ENCODE measurements at places on chromosomes 1 and 21.

GRCh38 chr21:32100423-32100822 lies 178.4 kb downstream of the MIS18A start:
- DNase-seq, result no peak

GRCh38 chr1:168235548-168235885 lies 9.7 kb downstream of the SFT2D2 start:
- no peak for DNase-seq

DNA sequence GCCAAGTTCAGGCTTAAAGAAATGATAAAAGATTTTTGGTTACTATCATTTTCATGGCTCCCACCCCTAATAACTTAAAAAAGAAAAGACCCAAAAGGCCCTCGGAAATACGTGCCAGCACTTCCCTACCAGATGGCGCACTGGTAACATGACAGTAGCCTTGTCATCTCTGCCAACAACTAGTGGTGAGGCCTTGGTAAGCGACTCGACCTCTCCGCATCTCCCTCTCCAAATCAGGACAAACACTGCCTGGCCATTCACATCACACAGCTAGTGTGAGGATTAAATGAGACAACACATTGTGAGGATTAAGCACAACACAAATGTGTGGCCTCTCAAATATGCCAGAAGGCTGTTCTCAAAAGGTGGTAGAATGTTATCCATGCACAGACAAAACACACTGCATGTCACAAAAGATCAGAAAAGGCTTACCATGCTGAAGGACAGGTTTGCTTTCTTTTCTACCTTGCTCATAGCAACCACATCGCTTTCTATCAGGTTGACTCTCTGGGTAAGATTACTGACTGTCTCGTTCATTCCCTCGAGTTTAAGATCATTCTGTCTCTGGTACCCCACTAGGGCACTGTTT lies 16.4 kb downstream of the TEX38 start:
- no peak for DNase-seq

GRCh38 chr1:96991261-96991660 lies 269.7 kb downstream of the PTBP2 start:
- no peak for DNase-seq

DNA sequence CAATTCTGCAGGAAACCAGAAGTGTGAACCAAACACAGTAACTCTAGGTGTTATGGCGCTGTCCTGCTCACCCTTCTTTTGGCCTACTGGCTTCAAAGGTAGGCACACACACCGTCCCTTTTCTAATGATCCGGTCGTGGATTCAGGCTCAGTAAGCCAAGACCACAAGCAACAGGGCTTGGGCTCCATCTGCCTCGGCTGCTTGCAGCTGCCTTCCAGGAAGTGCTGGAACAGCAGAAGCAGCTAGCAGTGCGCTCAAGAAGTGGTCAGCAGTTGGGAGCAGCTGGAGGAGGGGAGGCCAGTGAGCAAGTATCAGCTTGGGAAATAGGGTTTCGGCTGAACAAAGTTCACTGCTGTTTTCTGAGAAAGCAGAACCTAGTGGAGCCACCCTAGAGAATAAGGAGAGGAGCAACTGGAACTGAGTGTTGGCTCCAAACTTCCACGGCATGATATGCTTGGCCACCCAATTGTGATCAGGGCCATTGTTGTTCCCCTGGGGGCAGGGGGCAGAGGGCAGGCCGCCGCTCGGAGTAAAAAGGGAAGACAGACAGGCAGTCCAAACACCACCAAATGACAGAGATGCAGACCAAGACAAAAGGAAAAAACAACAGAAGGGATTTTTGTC lies 173.4 kb downstream of the TOMM20 start:
- DNase-seq, result no peak

DNA sequence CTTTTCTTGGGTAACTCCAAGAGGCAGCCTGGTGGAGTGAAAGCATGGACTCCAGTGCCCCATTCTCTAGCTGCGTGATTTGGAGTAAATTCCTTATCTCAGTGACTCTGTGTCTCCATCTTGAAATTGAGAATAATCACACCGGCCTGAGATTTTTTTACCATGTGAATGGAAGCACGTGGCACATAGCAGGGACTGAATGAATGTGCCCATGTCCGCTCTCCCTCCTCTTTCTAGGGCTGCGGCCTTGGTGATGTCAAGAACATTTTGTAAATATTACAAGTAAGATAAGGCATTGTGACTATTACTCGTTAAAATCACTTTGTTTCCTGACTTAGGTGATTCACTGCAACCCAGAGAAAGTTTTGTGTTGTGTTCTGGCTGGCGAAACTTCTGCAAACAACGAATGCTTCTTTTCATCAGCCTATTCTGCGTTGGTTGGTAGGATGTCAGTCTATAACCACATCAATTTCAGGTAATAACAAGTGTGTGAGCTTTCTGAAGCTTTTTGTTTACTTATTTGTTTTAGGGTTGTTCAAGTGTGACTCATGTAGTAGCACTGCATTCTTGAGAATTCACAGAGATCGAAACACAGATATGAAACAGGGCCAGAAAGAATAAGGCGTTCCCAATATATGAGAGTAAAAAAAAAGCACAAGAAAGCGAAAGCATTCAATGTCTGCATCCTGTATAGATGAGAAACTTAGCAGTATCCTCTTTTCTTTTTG lies 135.7 kb upstream of the SLC45A1 start:
- no peak for DNase-seq

DNA sequence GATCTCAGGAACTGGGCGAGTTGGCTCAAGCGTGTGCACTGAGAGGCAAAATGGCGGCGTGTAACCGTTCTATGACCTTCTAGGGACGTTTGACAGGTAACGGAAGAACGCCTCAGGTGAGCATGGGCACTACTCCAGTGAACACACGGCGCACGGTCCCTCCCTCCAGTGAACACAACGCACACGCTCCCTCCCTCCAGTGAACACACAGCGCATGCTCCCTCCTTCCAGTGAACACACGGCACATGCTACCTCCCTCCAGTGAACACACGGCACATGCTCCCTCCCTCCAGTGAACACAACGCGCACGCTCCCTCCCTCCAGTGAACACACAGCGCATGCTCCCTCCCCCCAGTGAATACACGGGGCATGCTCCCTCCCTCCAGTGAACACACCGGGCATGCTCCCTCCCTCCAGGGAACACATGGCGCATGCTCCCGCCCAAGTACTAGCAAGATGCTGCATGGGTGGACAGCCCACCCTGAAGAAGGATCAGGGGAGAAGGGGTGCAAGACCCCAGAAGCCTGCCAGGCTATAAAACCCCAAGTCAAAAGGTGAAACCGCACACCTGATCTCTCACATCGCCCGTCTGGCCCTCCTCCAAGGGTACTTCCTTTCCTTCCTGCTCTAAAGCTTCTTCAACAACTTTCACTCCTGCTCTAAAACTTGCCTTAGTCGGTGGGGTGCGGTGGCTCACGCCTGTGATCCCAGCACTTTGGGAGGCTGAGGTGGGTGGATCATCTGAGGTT lies 3.5 kb downstream of the C1orf159 start:
- no peak for DNase-seq

DNA sequence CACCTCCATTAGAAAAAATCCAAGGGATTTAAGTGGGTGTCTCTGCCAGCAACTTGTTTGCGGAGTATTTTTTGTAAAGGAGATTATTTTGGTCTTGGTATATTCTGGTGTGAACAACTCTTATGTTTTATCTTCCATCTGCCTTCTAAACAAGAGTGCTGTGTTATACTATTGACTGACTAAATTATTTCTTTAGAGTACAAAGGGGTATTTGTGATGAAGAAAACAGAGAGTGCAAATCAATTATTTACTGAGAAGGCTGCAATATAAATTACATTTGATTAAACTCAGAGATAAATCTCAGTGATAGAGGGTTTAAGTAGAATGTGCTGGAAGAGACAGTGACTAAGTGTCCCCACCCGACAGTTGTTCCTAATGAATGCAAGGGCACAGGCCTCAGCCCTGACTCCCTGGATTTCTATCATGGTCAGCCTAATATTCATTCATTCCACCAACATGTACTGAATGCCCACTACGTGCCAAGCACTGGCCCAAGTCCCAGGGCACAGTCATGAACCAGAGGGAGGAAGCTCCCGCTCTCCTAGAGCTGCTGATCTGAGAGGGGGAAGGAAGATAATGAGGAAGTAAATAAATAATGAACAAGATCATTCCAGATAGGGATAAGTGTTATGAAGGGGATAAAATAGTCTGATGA lies 196.9 kb upstream of the C8B start:
- DNase-seq, result no peak

DNA sequence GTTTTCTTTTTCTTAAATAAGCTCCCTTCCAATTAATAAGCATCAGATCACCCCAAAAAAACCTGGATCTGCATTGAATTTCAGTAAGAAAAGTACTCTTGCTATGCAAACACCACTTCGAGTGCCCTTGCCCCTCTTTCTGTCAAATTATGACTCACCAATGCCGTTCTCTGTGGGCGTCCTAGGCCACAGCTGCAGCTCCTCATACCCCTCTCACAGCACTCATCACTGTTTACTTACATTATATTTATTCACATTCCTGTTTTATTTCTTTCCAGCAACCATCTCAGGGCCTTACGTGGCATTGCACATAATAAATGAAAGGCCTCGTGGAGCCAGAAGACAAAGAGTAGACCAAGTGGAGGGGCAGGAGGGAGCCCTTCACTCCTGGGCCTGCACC lies 99.1 kb upstream of the CTTNBP2NL start:
- DNase-seq, result no peak

DNA sequence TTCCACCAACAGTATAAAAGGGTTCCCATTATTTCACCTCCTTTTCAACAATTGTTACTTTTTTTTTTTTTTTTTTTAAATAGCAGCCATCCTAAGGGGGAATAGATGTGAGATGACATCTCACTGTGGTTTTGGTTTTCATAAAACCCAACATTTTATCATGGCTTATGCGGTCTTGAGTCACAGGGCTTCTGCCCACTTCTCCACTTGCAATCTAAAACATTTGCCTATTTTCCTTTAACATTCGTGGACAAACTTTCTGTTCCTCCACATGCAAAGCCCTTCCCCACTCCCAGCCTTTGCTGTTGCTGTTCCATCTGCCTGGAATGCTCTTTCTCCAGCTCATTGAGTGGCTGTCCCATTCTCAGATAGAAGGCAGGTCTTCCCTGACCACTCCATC lies 239.7 kb upstream of the KCNK2 start:
- DNase-seq, result no peak

DNA sequence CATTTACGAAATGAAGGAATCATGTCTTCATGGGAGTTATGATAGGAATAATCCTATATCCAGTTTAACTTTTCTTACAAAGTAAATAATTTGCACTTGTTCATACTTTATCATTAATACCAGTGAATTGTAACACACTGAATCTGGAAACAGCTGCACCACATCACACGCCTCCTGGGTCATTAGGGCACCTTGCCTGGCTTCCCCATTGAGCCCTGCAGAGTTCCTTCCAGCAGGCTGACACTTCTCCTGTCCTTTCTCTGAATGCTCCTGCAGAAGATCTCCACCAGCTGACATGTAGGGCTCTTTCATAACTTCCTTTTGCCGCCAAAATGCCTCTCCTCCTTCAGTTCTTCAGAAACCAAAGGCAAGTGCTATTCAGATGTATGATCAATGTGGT lies 201.1 kb downstream of the DAB1 start:
- DNase-seq, result no peak

DNA sequence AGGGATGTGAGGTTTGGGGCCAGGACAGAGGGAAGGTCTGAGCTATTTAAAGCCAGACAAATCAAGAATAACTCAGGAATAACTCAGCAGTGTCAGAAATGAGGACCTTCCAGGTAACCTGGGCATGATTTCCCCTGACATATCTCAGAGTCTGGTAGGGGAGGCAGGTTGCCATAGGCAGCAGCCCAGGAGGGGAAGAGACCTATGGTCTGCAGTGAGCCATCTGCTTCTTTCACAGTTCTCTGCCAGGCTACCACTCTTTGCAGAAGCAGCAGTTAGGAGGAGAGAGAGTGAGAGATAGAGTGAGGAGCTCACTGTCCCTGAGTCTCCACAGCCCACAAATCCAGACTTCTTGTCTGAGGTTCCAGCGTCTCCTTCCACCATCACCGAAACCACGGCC lies 6.3 kb upstream of the VSIG8 start:
- no peak for DNase-seq

GRCh38 chr1:57327336-57327735 lies 96.5 kb downstream of the DAB1 start:
- DNase-seq, result no peak

DNA sequence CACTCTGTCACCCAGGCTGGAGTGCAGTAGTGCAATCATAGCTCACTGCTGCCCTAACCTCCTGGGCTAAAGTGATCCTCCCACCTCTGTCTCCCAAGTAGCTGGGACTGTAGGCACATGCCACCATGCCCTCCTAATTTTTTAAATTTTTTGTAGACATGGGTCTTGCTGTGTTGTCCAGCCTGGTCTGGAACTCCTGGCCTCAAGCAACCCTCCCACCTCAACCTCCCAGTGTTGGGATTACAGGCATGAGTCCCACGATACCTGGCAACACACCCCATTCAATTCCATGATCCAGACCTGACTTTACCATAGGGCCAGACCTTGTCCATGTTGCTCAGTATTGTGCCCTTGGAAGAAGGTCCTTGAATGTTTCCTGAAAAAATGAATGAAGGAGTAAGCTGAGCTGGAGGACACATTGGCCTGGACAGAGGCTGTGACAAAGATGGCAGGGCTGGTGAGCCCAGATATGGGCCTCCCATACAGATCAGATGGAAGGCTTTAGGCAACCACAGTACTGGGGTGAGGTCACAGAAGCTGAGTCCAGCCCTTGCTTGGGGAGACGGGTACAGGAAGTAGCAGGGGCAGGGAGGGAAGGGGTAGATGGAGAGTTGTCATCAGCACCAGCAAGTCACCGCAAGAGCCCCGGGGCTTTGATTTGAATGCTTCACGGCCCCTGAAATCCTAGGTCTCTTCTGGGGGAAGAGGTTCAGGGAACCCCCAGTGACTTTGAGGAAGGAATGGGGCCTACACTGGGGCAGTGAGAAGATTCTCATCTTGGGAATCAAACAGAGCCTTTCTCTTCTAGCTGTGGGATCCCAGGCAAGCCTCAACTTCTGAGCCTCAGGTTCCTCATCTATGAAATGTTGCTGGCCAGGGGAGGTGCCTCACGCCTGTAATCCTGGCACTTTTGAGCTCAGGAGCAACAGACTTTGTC lies 40.1 kb upstream of the DMBX1 start:
- DNase-seq, result no peak

DNA sequence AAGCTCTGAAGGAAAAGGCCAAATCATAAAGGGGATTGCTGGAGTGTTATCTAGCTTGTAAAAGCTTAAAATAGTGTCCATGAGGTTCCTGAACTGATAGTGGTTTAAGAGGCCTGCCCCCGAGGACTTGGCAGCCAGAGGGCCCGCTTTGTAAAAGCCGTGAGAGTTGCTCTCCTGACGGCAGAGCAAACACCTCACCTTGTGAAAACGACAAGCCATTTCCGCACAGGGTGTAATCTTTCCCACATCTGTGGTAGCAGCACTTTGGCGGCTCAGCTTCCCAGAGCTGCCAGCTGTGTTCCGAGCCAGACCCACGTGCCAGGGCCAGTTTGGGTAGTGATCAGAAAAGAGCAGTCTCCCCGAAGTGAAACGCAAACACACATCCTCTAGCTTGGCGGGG lies 37.0 kb downstream of the SERBP1 start:
- no peak for DNase-seq

All from stimulated activated CD4-positive, alpha-beta T cell treated with anti-CD3 and anti-CD28 coated beads, Interleukin-15, amount 100 ng/mL, for 1 hour (primary cell).